Stimulated activated CD4-positive, alpha-beta T cell treated with anti-CD3 and anti-CD28 coated beads, Interleukin-12 subunit alpha, Interleukin-12 subunit beta, amount 100 ng/mL, for 24 hours (primary cell): ENCODE measurements at places on chromosomes 3 and 15.

DNA sequence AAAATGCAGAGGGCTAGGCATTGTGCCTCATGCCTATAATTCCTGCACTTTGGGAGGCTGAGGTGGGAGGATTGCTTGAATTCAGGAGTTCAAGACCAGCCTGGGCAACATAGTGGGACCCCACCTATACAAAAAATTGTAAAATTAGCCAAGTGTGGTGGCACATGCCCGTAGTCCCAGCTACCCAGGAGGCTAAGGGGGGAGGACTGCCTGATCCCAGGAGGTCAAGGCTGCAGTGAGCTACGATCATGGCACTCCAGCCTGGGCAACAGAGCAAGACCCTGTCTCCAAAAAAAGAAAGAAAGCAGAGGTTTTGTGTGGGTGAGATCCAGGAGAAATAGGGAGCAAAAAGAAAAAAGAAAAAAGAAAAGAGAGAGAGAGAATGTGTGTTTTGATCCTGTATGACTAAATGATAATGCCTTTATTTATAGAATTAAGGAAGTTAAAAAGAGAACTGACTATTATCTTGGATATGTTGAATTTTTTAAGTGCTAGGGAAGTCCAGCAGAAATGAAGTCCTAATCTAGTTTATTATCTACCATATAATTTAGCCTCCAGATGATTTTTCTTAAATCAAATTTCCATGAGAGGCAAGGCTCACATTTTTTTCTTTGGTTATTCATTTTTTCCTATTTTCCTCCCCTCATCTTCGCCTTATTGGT, 4.8 kb downstream of the TTBK2 start:
- DNase-seq, result no peak

DNA sequence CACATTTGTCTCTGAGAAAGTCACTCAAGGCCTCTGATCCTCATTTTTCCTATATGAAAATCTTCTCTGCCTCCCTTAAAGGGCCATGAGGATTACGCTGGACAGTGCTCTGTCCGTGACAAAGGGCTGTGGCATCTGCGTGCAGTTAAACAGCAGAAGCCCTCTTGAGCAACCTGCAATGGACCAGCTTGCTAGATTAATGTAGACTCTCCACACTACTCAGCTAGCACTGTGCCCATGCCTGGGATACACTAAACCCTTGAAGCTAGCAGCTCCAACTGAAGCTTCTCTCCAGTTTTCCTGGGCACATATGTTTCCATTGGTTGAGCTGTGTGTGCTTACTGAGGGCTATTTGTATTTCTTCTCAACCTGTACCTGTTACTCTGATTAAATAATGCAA, 303.8 kb downstream of the RPLP1 start:
- no peak for DNase-seq

DNA sequence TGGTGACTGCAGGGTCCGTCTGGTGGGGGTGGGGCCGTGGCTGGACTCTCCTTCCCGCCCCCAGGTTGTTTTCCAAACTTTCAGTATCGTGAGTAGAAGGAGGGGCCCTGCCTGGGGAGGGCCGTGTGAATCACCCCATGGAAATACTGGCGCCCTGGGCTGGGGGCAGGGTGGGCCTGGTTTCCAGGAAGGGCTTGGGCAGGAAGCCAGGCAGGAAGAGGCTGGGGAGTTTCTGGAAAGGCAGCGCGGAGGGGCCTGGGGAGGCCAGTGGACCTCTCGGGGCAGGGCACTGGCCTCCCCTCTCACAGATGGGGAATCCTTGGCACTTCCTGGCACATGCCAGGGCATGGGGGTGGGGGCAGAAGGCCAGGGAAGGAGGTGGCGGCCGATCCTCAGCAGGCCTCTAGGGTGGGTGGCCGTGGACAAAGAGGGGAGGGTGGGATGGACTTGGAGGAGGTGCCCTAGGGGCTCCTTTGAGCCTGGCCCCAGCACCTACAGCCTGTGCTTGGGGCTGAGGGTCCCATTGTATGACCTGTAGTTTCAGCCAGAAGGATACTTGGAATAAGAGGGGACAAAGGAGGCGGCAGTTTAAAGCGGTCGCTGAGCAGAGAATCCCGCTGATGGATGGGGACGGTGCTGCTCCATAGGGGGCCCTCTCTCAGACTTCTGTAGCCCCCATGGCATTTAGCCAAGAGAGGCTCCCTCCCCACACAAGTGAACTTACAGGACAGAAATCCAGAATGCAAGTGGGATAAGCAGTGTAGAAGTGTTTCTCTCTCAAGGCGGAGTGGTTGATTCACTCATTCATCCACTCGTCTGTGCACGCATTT, 56.5 kb upstream of the GATA2 start:
- no peak for DNase-seq

GRCh38 chr3:160474416-160474838, 24.8 kb upstream of the TRIM59 start:
- DNase-seq, result no peak

- no peak for DNase-seq
These were observed 14.9 kb upstream of the CTNNB1 start for GRCh38 chr3:41184394-41184793.

GRCh38 chr3:182782149-182782548, 11.2 kb upstream of the ATP11B start:
- DNase-seq, result no peak

DNA sequence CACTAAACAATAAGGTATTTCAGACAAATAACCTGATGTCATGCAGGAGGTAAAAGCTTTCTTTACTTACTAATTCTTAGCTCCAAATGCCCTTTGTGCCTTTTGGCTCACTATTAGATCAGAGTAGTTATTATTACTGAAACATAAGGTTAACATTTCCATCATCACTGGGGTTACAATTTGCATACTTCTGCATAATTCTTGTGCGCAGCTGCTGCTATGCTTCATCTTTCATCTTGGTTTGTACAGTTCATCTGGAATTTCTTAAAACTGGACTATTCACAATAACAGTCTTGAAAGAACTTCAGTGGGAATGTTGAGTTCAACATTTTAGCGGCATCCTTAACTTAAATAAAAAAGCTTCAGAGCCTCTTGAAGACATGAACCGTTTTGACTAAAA, 383.2 kb upstream of the ADAMTS9 start:
- DNase-seq, result no peak

- no peak for DNase-seq
These were observed 43.4 kb downstream of the SNAPC5 start for GRCh38 chr15:66454143-66454542.

- no peak for DNase-seq
These were observed 71.1 kb downstream of the ALDH1A2 start for GRCh38 chr15:57994221-57995049.

GRCh38 chr15:87355946-87356345, 900.6 kb downstream of the NTRK3 start:
- DNase-seq, result no peak

DNA sequence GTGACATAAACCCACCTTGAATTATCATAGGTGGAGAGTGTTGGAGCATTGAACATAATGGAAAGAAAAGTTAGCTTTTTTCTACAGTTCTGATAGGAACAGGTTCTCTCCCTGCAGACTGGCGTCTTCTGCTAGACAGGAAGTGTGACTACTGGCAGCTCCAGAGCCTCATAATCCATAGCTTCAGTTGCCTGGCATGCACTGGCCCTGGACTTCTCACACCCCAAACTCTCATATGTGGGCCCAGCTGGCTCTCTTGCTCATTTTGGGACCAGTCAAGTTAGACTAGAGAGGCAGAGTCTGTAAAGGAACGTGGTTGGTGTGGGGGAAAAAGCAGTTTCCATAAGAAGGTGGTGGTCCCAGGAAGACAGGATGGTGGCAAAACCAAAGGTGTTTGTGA, 180.1 kb downstream of the VGLL4 start:
- DNase-seq, result no peak

- DNase-seq, result no peak
These were observed 65.7 kb downstream of the RPL39L start for GRCh38 chr3:187073581-187074098.

- no peak for DNase-seq
These were observed 103.9 kb upstream of the MB21D2 start for GRCh38 chr3:193021506-193022010.

- no peak for DNase-seq
These were observed 19.8 kb upstream of the STRIT1 start for GRCh38 chr3:155313300-155313699.

GRCh38 chr3:104437131-104437750, 929.5 kb upstream of the ALCAM start:
- no peak for DNase-seq

DNA sequence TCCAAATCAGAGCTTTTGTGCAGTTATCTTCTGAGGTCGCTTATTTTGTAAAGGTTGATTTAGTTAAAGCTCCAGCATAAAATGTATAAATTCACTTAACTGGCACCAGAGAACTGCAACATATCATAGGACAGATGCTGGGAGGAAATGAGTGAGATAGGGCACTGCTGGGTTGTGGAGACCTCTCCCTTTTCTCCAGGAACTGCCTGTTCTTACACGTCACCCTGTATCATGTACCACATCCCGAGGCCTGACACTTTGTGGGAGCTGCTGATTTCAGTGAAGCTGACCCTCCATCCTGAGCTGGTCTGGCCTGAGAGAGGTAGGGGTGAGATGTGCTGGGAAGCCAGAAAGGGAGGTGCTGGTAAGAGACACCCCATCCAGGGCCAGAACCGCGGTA, 213.8 kb upstream of the FEZF2 start:
- DNase-seq, result no peak

GRCh38 chr3:134299185-134299887, 48.7 kb upstream of the RYK start:
- no peak for DNase-seq

DNA sequence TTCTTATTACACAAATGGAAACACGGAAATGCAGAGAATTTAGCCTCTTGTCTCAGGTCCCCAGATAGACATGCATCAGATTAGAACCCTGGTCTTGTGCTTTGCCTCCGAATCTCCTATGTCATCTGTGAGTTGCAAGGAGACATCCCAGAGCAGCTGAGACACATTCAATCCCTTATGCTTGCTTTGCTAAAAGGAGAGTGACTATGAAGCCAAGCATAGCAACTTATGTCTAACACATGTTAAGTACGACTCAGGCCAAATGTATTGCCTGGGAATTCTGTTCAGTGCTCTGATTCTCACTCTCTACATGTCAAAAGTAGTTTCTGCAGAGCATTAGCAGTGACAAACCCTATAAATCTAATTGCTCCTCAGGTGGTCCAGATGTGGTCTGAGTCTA, 30.6 kb upstream of the LRRC3B start:
- DNase-seq, result no peak

DNA sequence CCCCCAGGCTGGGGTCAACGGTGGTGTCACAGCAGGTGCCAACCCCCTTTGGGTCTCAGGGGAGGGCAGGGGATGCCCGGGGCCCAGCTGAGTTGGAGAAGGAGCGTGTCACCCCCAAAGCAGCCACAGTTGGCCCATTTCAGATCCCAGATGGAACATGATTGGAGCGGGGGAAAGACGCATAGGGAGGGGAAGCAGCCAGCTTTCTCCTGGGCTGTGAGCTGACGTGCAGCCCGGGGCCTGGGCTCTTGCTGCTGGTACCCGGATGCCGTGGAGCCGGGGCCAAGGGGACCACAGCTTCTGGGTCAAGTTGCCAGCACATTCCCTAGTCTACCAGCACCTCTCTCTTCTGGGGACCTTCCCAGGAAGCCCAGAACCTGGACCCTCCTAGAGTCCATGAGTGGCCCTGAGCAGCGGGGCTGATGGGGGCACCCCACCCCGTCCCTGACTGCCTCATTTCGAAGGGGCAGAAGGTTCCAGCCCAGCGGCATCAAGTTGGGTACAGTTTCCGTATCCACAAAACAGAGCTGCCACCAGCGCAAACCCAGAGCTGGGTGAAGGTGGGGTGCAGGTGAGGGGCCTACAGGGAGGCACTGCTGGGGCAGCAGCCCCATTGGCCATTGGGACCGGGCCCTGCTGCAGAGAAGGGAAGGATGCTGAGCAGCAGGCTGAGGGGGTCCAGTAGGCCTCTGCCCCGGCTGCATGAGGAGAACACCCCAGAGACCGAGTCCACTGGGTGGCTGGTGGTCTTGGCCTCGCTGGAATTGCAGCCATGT, 148.8 kb downstream of the NSMCE3 start:
- no peak for DNase-seq

DNA sequence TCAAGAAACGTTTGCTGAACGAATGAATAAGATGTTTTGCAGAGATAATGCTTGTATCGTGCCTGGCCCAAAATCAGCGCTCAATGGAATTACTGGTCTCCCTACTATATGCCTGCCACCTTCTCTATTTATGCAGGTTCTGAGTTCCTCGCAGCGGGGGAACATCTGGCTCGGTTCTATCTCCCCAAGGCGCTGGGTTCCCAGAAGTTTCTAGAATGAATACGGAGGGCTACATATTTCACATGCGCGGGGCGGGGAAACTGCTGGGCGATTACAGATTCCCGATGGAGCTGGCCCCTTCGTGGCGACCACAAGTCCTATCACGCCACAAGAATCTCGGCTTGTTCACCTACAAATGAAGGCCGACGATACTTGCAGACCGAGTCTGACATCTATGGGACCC, 411 bp upstream of the EIF2B5 start:
- no peak for DNase-seq

DNA sequence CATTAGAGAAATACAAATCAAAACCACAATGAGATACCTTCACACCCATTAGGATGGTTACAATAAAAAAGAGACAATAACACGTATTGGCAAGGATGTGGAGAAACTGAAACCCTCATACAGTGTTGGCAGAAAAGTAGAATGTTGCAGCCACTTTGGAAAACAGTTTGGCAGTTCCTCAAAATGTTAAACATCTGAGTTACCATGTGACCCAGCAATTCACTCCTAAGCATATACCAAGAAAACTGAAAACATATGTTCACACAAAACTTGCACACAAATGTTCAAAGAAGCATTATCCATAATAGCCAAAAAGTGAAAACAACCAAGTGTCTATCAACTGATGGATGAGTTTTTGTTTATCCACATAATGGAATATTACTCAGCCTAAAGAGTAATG, 166.9 kb upstream of the FAM3D start:
- no peak for DNase-seq

DNA sequence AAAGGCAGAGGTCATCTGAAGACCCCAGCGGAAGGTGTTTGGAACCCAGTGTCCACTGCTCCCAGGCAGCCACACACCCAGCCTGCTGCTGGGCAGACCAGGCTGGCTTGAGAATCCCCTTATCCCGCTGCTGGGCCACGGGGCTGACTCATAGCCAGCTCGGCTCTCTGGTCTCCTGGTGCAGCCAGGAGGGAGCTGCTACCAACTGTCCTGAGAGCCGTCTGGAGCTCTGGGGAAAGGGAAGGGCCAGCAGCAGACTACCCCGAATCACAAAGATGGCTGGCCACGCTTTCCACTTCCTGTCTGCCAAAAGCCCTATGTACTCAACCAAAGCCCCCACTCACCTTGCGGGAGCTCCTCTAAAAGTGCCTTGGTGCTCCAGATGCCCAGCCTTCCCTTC, 38.3 kb downstream of the WHAMM start:
- no peak for DNase-seq
